Neural progenitor cell (in vitro differentiated cells): ENCODE measurements at places on chromosomes 5 and 9. TPM values are rescaled to one million over a fixed set of nuclear protein-coding genes. Genes with fewer than 3 reads are reported as not detected.

POU5F2 gene
- total RNA-seq, result 0.93 and 1.0 TPM in 2 replicates

SEC61B gene
- 83.7 and 99.2 TPM in 2 replicates for total RNA-seq

UBE2D2 gene
- total RNA-seq, result 131 and 141 TPM in 2 replicates

CARTPT gene
- total RNA-seq, result not detected in 2 replicates
